ENCODE measurements at places on chromosomes 5 and 9.

GRCh38 chr5:133521801-133522200 is 90.5 kb downstream of the FSTL4 start:
- DNase-seq = no peak

GRCh38 chr5:21654-22233 is 70.2 kb upstream of the PLEKHG4B start:
- DNase-seq = peak; percentile 20

DNA sequence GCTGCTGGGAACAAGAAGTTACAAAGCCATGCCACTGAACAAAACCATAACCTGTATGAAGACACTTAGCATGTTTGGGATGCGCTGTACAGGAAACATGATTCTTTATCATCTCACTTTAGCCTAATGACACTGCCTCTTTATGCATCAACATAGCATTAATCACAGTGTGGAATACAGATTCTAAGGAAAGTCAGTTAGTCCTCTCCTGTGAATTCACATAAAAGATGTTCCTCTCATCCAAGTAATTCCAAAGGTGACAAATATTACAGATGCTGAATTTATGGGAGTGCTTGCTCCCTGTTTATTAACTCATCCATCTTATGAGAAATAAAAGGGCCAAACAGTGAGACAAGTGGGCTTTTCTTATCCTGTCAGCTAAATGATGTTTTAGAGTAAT is 1677.7 kb downstream of the EFNA5 start:
- DNase-seq = no peak

- DNase-seq = no peak
These were observed 42.5 kb upstream of the TAF1L start for GRCh38 chr9:32677931-32678330.

- DNase-seq = no peak
These were observed 49.0 kb upstream of the RIC1 start for GRCh38 chr9:5579881-5580280.

DNA sequence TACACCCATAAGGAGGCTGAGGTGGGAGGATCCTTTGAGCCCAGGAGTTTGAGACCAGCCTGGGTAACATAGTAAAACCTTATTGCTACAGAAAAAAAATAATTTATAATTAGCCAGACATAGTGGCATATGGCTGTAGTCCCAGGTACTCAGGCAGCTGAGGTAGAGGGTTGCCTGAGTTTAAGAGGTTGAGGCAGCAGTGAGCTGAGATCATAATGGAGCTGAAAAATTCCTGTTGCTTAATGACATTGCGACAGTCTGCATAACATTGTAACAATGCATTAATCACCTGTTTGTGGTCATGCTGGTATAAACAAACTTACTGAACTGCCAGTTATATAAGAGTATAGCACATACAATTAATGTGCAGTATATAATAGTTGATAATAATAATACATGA is 214.2 kb downstream of the TRIM32 start:
- DNase-seq = peak; percentile 69

DNA sequence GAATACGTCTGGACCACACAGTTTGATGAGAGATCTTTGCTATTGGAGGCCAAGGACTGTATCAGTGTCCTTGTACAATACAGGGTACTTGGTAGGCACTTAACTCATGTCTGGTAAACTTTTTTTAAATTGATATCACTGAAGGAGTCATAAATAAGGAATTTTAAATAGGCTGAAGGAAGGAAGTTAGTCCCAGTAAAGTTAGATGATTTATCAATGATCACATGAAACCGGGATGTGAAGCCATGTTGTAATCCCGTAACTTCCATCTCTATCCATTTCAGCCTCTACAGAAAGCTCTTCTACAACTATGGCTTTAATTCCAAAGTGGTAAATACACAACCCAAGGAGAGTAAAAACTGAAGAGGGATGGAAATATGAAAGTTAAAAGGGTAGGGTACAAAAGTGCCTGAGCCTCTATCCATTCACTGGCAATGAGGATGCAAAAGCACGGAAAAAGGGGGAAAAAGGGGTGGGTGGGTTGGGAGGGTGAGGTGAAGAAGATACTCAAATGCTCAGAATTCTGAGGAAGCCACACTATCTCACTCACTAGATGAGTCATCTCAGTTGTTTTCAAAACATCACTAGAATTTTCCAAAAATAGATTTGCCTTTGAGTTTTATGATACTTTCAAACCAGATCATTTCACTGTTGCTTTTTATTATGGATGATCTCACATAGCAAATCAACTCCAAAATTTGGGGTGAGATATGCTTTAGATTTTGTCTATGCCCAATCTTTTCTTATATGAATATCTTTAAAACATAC is 1053.5 kb downstream of the NR2F1-AS1 start:
- DNase-seq = no peak

DNA sequence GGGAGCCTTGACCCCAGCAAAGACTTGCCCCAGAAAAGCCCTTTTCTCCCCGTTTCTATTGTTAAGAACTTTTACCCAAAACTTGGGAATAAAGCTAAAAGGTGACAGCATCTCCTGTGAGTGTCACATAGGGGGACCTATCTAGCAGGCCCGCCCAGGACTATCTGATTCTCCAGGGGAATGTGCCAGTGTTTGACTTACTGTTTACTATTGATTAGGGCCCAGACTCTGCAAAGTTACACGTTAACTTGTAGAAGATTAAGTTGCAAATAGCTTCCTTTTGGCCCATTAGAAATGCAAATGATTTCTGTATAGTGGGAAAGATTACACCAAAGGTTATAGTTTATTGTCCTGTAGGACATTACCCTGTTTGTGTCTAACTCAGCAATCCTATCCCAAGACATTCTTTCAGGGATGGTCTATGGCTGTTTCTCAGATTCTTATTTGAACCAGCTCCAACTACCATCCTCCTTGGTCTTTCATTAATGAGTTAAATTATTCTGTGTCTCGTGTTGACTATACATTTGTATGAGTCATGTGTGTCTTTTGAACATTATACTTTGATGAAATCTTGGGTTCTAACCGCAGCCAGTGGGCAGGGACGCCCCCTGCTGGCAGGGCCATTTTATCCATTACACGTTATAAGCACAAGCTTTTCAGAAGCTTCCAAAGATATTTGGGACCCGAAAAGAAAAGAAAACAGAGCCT is 60.7 kb downstream of the HRH2 start:
- peak; percentile 41 for DNase-seq

DNA sequence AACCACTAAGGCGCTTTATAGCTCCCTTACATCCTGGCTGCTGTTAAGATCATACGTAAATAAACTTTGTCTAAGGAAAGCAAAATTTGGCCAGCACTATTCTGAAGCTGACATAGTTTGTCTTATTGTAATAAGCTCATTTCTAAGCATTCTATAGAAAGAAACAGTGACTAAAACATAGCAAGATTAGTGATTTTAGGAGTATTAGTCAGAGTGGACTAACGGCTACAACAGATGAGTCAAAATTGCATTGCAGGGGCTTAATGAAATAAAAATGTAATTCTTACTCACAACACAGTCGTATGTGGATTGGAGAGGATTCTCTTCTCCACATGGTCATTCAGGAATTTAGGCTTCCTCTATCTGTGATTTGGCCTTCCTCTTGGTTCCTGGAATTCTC is 347.6 kb downstream of the GADD45G start:
- peak; percentile 19 for DNase-seq

DNA sequence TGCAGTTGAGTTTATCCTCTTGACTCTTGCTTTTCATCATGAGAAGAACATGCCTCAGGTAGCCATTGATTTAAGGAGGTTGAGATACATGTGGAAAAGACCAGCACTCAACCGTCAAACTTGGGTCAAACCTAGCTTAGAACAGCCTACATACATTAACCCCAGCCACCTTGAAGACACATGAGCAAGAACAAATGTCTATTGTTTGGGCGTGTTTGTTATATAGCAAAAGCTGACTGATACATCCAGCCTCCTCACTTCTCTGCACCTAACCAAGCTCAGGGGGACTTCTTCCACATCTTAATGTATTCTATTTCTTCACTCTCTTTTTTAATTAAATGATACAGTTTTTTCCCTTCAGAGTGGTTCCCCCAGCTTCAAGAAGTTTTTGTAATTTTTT is 28.7 kb downstream of the DRD1 start:
- DNase-seq = no peak

- no peak for DNase-seq
These were observed 3.6 kb downstream of the AK1 start for GRCh38 chr9:127873886-127874285.

DNA sequence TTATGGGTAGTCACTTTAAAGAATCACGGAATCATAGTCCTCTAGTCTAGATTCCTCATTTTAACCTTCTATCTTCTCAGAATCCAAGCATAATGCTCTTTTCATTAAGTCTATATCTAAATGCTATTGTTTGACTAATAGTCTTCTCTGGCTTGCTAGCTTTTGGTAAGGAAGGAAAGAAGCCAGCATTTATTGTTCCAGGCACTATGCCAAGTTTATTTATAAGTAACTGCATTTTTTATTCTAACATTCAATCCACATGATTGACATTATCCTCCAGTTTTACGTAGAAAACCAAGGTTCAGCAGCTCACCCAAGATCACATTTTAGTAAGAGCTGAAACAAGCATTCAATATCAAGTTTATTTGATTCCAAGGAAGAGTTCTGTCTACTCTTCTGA is 254.2 kb downstream of the SAXO1 start:
- DNase-seq = no peak

GRCh38 chr5:109531262-109531661 is 121.5 kb upstream of the PJA2 start:
- no peak for DNase-seq

DNA sequence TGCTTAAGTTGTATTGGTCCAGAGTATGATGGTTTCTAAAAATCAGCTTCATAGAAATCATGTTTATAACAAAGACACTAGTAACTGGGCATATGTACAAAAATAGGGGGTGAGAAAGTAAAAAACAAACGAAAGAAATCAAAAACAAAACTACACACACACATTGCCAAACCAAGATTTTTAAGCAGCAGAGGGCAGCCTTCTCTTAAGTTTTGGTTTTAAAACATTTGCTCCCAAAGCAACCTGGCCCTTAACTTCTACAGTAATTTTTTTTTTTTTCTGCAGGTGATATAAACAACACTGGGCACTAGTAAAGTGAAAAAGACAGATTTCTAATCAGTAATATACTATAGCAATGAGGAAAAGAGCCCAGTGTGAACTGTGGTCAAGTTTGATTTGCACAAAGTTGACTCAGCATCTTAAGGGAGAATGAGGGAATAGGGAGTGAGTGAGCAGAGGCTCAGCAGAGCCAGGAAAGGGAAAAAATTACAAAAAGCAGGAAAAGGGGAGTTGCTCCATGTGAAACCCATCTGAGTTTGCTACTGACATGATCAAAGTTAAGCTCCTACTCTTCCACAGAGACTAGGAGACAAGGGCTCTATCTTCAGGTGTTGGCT is 13.4 kb upstream of the GAPT start:
- no peak for DNase-seq

DNA sequence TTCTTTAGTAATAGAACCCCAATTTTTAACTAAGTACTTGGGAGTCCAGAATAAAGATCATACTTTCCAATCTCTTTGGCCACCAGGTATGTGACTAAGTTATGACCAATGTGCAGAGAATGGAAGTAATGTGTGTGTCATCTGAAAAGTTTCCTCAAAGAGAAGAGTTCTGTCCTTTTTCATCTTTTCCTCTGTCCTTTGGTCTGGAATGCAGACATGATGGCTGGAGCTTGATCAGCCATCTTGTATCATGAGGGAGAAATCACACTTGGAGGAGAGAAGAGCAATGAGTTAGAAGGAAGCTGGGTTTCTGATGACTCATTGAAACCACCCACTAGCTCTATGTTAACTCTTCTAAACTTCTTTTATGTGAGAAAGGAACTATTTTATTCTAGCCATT is 5.5 kb upstream of the CPEB4 start:
- DNase-seq = peak; percentile 60

- no peak for DNase-seq
These were observed 163.4 kb downstream of the GHR start for GRCh38 chr5:42586625-42587024.

- DNase-seq = peak; percentile 50
These were observed 1.8 kb downstream of the NFIB start for GRCh38 chr9:14311956-14312685.

- DNase-seq = peak; percentile 82
These were observed 57.5 kb upstream of the PAPPA start for GRCh38 chr9:116096046-116096445.

- no peak for DNase-seq
These were observed 52.2 kb downstream of the MAP1B start for GRCh38 chr5:72159501-72159911.

- no peak for DNase-seq
These were observed 88.3 kb downstream of the LHFPL2 start for GRCh38 chr5:78560000-78560855.

GRCh38 chr5:149636861-149637246 is 55.6 kb downstream of the ARHGEF37 start:
- DNase-seq = peak; percentile 56

DNA sequence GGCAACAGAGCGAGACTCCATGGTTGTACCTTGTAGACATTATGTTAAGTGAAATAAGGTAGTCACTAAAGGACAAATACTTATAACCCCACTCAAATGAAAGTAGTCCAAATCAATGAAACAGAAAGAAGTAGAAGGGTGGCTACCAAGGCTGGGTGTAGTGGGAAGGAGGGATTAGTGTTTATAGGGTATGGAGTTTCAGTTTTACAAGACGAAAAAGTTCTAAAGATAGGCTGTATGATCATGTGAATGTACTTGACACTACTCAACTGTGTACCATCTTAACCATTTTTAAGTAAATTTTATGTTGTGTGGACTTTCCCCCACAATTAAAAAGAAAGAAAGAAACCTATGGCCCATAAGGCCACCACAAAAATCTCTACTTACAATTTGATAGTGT is 32.2 kb downstream of the ALDH7A1 start:
- no peak for DNase-seq

DNA sequence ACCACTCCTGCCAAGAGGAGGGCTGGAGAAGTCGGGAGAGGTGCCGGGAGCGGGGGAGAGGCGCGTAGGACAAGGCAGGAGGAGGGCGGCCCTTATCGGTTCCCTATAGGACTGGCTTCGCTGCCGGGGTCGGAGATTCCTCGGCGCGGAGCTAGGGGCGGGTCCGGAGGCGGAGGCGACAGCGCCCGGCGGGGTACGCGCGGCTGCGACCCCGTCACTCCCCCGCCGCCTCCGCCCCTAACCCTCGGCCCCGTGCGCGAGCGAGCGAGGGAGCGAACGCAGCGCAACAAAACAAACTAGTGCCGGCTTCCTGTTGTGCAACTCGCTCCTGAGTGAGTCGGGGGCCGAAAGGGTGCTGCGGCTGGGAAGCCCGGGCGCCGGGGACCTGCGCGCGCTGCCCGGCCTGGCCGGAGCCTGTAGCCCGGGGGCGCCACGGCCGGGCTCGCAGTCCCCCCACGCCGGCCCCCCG is 2.0 kb downstream of the GLIS3 start:
- DNase-seq = peak; percentile 59

GRCh38 chr5:55853818-55854217 is 2.7 kb downstream of the IL31RA start:
- DNase-seq = no peak

DNA sequence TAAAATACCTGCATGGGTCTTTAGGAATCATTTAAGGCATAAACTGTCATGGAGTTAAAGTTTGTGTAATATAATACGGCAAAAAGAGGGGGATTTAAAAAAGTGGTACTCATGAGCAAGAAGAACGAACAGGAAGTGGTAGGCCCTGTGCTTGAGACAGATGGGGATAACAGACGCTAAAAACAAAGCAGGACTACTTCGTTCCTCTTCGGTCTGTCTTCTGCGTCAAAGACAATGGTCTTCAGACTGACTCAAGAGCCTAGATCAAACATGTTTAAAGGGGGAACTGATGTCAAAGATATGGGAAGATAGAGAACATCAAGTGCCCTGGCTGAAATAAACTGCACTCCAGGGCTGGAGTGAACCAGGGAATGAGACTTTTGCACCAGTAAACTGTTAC is 59.8 kb upstream of the RFX3 start:
- DNase-seq = no peak
